ENCODE measurements at places on chromosomes 6 and 20. TPM values are rescaled to one million over a fixed set of nuclear protein-coding genes. Genes with fewer than 3 reads are reported as not detected.

RGS17 gene
- total RNA-seq: 112 TPM

MAS1 gene
- total RNA-seq: 0.82 TPM

CDH4 gene
- 22.8 TPM for total RNA-seq

BACH2 gene
- total RNA-seq: 48.9 TPM

SLC26A8 gene
- 5.7 TPM for total RNA-seq

CST7 gene
- not detected for total RNA-seq

OR2J3 gene
- not detected for total RNA-seq

IL17F gene
- not detected for total RNA-seq

PRND gene
- total RNA-seq: 2.0 TPM

CST5 gene
- total RNA-seq: not detected

SERAC1 gene
- 17.5 TPM for total RNA-seq

ARFGEF3 gene
- total RNA-seq: 37.1 TPM

EMILIN3 gene
- 1.6 TPM for total RNA-seq

CRYBG1 gene
- under 0.01 TPM for total RNA-seq

TREML1 gene
- 0.41 TPM for total RNA-seq

ECT2L gene
- total RNA-seq: 0.82 TPM
